H4 (cell line): ENCODE measurements at places on chromosomes 7 and 10. TPM values are rescaled to one million over a fixed set of nuclear protein-coding genes. Genes with fewer than 3 reads are reported as not detected.

The TEX36 gene
- total RNA-seq, result not detected in 2 replicates

The FAM241B gene
- 1.7 and 3.3 TPM in 2 replicates for total RNA-seq

The POLD2 gene
- total RNA-seq, result 185 and 198 TPM in 2 replicates

The DRGX gene
- not detected in 2 replicates for total RNA-seq

The LRRD1 gene
- total RNA-seq, result 0.12 TPM in 1 of 2 replicates, not detected in the other

The COL13A1 gene
- total RNA-seq, result 0.50 and 0.53 TPM in 2 replicates

The CDC14C gene
- total RNA-seq, result 0.06 TPM in 1 of 2 replicates, not detected in the other

The FAM25A gene
- total RNA-seq, result not detected in 2 replicates

The TCAF2 gene
- total RNA-seq, result 1.9 and 2.7 TPM in 2 replicates

The AGAP5 gene
- 1.7 and 24.6 TPM in 2 replicates for total RNA-seq

The RHOBTB1 gene
- 39.8 and 41.1 TPM in 2 replicates for total RNA-seq

The KNDC1 gene
- total RNA-seq, result 0.39 and 1.6 TPM in 2 replicates

GRCh38 chr10:51097546-51097945, 23.3 kb downstream of the PRKG1 start:
- no peak for DNase-seq

GRCh38 chr10:127292888-127293287, 96.5 kb upstream of the INSYN2A start:
- no peak for DNase-seq

DNA sequence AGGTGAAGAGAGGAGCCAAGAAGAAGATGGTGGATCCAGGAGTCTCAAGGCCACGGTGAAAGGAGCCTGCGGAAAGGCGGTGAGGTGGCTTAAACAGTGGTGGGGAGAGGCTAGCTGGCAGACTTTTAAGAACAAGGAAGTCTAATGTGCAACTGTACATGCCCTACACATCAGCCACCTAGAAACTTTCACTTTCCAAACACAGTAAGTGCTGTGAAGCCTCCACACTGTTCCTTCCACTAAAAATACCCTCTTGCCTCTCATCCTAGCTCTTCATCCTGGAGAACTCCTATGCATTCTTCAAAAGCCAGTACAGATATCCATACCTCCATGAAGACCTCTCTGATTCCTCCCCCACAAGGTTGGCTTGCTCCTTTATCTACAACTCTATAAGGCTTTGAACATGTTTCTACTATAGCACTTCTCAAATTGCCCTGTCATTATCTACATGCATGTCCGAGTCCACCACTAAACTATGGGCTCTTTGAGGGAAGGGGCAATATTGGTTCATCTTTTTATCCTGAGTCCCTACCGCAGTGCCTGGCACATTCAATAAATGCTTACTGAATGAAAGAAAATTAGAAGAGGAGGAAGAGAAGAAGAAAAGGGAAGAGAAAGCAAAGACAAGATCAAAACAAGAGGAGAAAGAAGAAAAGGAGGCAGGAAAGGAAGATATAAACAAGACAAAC, 54.2 kb downstream of the DNAJC12 start:
- DNase-seq, result no peak

DNA sequence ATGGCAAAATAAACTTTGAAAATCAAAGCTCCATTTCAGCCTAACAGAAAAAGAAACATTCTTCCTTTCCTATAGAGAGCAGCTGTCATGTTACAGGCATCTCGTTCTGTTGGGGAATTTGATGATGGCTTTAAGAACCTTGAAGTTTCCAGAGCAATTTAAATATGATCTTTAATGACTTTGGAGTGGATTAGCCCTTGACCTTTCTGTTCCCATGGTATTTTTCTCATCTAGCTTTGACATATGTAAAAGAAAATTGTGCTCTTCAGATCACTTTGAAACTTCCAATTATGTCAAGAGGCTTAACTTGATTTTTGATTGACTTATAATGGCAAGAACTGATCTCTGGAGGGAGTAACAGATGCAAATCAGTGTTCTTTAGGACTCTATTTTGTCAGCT, 157.6 kb upstream of the SEMA3E start:
- no peak for DNase-seq

DNA sequence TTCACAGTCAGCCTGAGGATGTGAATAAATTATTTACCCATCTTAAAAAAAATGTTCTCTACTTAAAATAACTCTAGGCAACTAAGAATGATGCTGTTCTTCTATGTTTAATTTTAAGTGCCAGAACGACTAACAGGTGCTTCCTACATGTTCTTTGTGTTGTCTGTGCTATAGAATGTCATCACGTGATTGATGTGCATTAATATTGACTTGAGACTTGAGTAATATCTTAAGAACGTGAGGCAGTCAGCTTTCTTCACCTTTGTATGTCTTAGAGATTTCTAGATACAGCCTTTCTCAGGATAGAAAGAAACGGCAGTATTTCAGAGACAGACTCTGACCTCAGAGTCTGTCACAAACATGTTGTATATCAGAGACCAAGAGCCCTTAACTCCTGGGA, 274.6 kb downstream of the KCND2 start:
- no peak for DNase-seq

DNA sequence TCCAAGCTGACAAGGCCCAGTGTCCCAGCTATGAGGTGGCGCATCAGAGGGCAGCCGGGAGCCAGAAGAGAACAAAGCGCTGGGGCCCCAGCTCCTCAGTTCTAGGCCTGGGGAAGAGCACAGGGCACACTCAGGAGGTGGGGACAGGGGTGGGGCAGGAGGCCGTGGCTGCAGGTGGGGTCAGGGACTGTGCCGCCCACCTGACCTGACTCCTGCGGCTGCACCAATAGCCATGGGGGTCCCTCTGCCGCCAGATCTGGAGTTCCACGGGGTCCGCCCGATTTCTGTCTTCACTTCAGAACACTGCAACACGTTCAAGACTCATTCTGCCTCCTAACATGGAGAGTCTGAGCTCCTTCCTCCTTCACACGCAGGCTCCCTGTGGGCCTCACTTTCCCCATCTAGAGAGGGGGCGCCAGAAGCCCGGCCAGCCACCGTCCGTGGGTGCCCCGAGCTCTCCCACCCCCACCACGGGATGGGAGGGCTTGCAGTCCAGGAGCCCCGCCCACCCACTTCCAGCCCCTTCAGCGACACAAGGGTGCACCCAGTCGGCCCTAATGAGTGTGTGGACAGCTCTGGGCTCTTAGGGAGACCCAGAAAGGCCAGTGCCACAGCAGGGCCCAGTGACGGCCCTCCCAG, 278.3 kb downstream of the MAD1L1 start:
- no peak for DNase-seq

DNA sequence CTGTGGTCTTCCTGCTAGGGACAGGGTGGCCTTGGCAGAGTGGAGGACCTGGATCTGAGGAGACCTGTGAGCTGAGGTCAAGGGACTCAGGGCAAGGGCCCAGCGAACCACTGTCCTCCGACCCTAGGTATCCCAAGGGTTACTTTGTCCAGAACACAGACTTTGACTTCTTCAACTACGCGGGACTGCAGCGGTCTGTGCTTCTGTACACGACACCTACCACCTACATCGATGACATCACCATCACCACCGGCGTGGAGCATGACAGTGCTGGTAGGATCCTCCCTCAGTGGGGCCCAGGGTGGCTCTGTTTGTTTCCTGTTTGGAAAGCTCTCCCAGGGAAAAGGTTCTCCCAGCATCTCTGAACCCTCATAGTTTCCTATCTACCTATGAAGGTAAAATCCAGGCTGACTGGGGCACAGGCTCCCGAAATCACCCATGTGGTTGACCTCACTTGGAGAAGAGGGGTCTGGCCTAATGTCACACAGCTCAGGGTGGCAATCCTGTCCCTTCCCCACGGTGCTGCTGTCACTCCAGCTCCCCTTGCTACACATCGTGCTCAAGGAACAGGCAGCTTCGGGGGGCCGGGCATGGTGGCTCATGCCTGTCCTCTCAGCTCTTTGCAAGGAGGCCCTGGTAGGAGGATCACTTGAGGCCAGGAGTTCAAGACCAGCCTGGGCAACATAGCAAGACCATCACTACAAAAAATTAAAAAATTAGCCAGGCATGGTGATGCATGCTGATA, 57.6 kb downstream of the ZNF727 start:
- no peak for DNase-seq

GRCh38 chr7:143380646-143381426, at the start of gene ZYX:
Gene ZYX (plus strand): TSS chr7:143381345. CDS start chr7:143381572, 227 bp downstream.
- peak; percentile 89 for DNase-seq

- no peak for DNase-seq
These were observed 57.8 kb downstream of the CYP51A1 start for GRCh38 chr7:92076509-92076908.

GRCh38 chr10:119222537-119222936, 15.2 kb downstream of the GRK5 start:
- DNase-seq, result no peak

- no peak for DNase-seq
These were observed 357.4 kb downstream of the ABCA13 start for GRCh38 chr7:48528646-48529045.

DNA sequence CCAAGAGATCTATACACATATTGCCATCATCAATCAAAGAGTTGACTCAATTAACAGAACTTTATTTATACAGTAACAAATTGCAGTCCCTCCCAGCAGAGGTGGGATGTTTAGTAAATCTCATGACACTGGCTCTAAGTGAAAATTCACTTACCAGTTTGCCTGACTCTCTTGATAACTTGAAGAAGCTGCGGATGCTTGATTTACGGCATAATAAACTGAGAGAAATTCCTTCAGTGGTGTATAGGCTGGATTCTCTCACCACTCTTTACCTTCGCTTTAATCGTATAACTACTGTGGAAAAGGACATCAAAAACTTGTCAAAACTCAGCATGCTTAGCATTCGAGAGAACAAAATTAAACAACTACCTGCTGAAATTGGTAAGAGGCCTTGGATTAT, 45.3 kb downstream of the SHOC2 start:
- no peak for DNase-seq

- DNase-seq, result no peak
These were observed 46.6 kb downstream of the PWWP2B start for GRCh38 chr10:132443605-132443982.

- no peak for DNase-seq
These were observed 51.9 kb downstream of the ZNF365 start for GRCh38 chr10:62426086-62426485.

- DNase-seq, result no peak
These were observed 152.6 kb downstream of the RAPGEF5 start for GRCh38 chr7:22204312-22204711.

DNA sequence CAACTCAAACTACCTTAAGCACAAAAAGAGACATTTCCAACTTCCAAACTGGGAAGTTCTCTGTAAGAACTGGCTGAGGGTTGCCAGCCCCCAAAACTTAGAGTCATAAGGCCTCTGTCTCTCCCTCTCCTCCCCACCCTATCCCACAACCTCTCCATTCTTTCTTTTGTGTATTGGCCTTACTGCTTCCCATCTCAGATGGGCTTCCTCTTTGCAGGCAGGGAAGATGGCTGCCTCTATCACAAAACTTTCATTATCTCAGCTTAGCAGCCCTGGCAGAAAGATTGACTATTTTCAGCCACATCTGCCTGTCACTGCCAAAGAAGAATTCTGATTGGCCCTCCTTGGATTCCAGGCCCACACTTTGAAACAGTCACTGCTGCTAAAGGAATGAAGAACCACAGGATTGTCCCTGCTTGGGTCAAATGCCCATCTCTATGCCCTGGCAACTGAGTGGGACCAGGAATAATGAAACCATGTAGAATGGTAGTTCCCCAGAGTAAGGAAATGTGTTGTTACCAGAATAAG, 58.0 kb upstream of the PRKAR2B start:
- DNase-seq, result no peak

DNA sequence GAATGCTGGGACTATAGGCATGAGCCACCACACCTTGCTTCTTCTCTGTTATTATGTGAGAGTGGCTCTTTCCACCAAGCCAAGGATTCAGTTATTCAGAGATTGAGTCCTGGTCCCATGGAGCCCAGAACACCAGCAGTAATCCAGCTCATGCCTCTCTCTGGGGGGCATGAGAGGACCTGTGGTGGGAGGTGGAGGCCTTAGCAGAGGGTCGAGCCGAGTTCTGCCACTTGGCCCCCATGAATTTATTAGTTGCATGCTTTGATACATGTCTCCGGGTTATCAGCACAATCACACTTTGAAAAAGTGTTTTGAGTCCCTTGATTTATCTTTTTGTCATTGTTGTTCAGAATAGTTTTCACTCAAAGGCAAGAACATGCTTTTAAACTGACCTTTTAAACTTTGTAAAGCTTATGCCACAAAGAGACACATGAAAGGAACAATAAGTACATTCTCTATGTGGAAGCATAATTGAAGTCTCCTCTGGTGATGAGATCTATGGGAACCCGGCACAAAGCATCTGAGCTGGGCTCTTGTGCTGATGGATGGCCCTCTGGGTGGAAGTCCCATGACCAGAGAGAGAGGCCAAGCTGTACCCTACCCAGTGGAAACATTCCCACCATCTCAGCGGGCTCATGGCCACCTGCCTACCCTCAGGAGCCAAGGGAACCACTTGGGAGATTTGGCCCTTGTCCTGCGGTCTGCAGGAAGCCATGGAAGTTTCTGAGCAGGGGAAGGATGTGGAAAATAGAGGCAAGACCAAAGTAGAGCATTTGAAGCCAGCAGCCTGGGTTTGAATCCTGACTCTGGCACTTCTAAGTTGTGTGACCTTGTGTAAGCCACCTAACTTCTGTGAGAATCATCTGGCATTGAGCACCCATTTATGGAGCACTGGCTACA, 53.9 kb downstream of the MINDY4 start:
- no peak for DNase-seq

GRCh38 chr10:88060762-88061161, 197.3 kb downstream of the PTEN start:
- no peak for DNase-seq

GRCh38 chr10:97479939-97480338, 18.3 kb downstream of the MMS19 start:
- no peak for DNase-seq

GRCh38 chr7:15692501-15693020, 6.1 kb upstream of the MEOX2 start:
- DNase-seq, result no peak

GRCh38 chr7:80410081-80410480, 101.8 kb downstream of the GNAT3 start:
- DNase-seq, result no peak

DNA sequence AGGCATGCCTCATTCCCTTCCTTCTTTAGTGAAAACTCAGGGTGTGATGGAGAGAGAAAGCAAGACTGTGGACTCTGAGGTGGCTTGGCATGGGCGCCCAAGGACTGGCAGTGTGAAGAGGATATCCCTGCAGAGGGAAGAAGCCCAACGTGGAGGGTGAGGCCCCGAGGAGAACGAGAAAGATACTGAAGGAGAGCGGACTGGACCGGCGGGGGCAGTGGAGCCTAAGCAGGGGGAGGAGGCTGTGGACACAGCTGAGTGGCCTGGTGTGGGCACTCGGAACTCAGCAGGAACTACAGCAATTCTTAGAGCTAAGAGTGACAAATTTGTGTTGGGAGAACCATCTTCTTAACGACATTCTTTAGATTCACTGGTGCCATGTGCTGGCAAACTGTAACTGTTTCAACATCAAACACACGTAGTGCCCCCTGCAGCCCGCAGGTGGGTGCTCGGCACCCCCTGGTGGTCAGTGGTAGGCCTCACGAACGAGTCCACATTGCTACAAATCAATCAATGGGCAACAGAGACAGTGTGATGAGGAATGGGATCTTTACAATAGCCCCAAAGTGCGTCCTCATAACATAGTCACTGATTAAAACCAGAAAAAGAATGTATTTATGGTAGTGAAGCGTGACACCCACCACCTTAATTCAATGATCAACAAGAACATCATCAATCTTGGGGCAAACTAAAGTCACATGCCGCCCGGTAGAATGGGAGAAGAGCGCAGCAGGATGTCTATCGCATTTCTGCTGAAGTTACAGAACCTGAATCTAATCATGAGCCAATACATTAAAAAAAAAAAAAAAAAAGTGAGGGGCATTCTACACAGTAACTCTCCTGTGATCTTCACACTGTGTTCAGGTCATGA, 2.0 kb upstream of the SFTPA1 start:
- peak; percentile 39 for DNase-seq
